ENCODE measurements at places on chromosomes 3 and 15. TPM values are rescaled to one million over a fixed set of nuclear protein-coding genes. Genes with fewer than 3 reads are reported as not detected.

Gene PLXND1
- total RNA-seq, result 44.2 TPM

Gene KBTBD13
- 0.13 TPM for total RNA-seq

Gene SLC38A3
- 42.7 TPM for total RNA-seq

Gene PRR20G
- total RNA-seq, result not detected

Gene ADAMTS7
- 36.4 TPM for total RNA-seq

Gene PPP1R14D
- total RNA-seq, result not detected
